NCI-H524 treated with DMSO at 0.1 percent for 48 hours (cell line): ENCODE measurements at places on chromosomes 3 and 15.

DNA sequence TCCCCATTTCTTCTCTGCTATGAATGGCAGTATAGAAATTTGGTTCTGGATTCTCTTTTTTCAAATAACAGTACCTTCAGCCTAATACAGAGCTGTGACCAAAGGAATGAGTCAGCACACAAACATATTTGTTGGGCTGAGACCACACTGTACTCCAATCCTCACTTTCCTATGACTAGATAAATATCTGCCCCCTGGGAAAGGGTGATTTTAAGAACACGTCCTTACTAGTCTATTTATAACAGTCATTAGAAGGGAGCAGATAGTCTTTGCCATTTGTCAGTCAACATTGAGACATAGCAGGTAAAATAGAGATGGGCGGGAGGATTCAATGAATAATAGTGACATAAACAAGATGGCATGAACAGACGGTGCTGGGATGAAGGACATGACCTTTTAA, 461.3 kb downstream of the MCTP2 start:
- no peak for DNase-seq

DNA sequence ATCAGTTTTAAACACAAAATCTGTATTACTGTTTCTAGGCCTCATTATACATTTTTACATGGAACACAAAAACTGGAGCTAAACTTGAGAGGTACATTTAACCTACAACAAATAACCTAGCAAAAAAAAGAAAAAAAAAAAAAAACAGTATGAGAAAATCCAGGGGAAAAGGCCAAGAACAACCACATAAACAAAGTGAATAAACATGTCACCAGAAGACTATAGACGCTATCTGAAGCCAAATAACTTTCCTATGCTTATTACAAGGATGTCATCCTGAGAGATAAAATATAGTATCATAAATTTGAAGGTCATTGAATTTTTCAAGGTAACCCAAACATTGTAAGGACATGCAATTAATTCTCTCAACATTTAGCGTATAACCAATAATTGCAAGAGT, 911.6 kb downstream of the ROBO1 start:
- no peak for DNase-seq

DNA sequence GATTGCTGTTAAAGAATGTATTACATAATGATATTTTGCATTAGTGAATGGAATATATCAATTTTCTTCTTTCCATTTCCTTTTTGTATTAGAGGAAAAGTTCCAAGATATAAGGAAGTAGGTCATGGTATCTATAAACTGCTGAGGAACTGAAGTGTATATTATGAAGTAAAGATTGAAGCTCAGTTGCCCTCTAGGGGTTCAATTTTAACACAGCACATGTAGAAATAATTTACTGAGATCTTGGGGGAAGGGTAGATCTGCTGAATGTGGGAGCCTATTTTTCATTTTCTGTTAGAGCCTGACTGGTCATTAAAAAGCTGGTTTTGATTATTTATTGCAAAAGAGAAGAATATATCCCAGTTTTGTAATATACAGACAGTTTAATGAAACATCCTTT, 45.2 kb downstream of the CMC1 start:
- DNase-seq: peak; percentile 1

GRCh38 chr3:33904730-33905129, 106.3 kb downstream of the PDCD6IP start:
- no peak for DNase-seq

GRCh38 chr15:65323071-65323511, 18.6 kb downstream of the RNU5B-1 start:
- peak; percentile 84 for DNase-seq

GRCh38 chr15:42491539-42492225, 741 bp upstream of the ZNF106 start:
- no peak for DNase-seq

DNA sequence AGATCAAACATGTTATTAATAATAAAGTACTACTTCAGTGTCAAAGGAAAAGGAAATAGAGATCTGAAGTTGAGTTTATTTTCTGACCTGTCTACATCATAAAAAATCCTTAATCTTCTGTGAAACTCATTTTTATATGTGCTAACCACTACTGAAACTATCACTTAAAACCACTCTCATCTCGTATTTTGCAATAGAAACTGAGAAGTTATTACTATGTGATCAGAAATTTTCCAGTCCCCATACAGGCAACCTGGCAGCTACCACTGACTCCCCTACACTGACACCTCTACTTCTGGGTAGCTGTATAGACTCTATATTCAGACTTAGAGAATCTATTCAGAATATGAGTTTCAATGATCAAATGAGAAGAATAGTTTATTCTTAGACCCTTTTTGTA, 8.3 kb downstream of the HDGFL3 start:
- no peak for DNase-seq

- no peak for DNase-seq
These were observed 993 bp upstream of the ISL2 start for GRCh38 chr15:76335307-76336253.

DNA sequence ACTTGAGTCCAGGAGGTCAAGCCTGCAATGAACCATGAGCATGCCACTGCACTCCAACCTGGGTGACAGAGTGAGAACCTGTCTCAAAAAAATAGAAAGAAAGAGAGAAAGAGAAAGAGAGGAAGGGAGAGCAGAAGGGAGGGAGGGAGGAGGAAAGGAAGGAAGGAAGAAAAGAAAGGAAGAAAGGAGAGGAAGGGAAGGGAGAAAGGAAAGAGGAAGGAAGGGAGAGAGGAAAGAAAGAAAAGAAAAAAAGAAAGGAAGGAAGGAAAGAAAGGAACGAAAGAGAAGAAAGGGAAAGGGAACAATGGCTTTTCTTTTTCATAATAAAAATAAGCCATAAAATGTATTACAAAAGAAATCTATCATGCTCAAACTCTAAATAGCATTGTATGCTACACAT, 116.9 kb downstream of the ZNF385D start:
- DNase-seq: no peak

GRCh38 chr15:55118344-55118870, 78.3 kb downstream of the RSL24D1 start:
- DNase-seq: no peak

DNA sequence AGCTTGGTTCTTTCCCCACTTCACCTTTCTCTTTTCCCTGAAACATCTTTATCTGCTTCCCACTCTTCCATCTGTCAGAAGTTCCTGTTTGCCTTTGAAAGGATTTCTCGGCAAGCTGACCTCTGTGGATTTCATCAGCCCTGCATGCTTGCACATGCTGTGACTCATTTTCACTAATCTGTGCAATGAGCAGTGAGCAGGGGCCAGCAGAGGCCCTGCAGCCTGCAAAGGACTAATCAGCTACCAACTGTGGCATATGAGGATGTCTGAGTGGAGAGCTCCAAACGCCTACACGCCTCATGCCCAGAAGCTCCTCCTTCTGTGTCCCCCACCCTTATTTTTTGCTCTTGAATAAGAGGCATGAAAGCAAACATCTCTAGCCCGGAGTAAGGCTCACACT, 333.0 kb upstream of the SEMA6D start:
- DNase-seq: peak; percentile 63

DNA sequence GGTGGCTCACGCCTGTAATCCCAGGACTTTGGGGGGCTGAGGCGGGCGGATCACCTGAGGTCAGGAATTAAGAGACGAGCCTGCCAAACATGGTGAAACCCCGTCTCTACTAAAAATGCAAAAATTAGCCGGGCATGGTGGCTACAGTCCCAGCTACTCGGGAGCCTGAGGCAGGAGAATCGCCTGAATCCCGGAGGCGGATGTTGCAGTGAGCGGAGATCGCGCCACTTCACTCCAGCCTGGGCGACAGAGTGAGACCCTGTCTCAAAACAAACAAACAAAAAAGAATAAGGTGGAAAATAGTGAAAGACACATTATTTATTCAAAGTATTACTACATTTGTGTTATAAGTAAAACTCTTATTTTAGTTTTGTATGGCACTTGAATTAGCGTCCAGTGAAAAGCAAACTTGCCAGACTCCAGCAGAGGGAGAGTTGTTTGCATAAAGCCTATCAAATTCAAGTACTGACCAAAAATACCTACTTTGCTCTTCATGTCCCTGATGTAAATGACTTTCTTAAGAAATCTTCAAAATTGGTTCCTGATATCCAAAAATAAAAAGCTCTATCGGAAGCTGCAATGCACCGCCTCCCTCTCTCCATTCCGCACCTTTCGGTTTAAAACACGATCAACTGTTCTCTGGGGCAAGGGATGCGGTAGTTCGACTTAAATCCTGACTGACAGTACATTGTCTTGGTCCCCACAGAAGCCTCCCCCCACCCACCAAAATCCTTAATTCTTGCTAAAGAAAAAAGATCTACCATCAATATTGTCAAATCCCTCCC, 1.2 kb downstream of the TRPM7 start:
- no peak for DNase-seq

GRCh38 chr3:37126856-37127255, 47.5 kb downstream of the LRRFIP2 start:
- no peak for DNase-seq

DNA sequence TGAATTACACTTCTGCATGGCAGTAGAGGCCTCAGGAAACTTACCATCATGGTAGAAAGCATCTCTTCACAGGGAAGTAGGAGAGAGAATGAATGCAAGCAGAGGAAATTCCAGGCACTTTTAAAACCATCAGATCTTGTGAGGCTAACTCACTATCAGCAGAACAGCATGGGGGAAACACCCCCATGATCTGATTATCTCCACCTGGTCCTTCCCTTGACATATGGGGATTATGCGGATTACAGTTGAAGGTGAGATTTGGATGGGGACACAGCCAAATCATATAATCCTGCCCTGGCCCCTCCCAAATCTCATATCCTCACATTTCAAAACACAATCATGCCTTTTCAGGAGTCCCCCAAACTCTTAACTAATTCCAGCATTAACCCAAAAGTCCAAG, 691.1 kb downstream of the SI start:
- DNase-seq: peak; percentile 84

DNA sequence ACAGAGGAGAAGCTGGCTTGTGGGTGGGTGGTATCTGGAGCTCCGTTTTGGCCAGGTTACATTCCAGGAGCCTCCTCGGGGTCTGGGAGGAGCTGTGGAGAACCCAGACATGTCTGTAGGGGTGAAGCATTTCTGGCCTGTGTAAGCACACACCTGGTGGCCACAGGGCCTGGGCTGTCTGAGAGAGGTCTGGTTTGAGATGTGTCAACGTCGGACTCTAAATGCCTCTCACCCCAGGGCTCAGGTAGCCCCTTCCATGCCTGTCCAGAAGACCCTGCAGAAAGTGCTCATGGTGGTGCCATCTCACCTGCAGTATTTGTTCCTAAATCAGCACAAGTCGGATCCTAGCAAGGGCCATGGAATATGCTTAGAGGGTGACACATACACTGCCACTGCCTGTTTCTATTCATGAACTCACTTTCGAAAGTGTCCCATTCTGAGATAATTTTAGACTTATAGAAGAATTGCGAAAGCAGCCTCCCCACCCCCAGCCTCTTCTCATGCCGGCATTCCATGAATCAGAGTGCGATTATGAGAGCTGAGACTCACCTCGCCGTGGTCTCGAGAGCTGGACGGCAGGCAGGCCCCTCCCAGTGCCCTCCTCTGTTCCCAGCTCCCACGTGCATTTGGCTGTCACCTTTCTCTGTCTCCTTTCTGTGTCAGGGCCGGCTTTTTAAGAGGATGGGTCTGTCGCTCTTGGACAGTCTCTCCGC, 63.7 kb downstream of the KLF15 start:
- DNase-seq: no peak

DNA sequence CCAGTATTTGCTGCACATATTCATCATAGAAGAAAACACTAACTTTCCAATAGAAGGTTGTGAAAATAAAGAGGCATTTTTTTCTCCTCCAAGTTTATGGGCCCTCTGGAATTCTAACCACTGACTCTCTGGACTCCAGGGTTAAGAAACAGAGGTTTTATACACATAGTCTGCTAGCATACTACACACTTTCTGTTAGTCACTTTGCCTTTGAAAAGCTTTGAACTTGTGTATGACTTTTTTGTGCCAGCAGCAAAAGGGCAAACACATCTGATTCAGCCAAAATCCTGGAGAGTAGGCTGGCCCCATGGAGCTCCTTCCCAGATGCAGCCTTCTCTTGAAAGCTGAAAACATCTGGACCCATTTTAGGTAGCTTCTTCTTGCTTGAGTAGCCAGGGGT, 6.2 kb downstream of the ZIC4 start:
- DNase-seq: no peak

GRCh38 chr3:129122412-129123011, 908 bp upstream of the RAB43 start:
- no peak for DNase-seq

- no peak for DNase-seq
These were observed 92.3 kb downstream of the MAGI1 start for GRCh38 chr3:65946438-65946837.

DNA sequence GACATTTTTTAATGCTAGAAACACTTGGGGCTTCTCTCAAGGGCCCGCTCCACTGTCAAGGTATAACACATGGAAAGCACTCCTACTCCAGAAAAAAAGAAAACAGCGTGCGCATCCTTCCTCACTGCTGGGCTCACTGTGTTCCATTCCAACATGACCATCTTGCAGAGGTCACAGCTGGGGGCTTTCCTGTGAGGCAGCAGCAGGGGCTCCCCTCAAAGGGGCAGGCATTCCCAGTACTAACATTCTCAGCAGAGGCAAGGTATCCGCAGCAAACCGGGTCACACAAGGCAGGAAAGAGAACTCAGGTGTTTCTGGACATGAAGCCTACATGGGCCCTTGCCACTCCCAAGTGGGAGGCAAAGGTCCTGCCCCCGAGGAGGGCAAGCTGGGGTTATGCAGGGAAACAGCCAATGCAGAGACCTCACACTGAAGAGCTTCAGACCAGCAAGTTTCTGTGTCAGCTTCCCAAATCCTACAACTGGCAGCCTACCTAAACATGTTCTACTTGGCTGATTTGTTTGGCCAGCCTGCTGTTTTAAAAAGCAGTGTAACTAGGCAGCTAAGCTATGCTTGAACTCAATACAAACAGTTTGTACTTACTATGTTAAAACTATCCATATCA, 6.4 kb downstream of the BDH1 start:
- DNase-seq: no peak

GRCh38 chr3:100463646-100464155, 28.7 kb upstream of the TMEM45A start:
- DNase-seq: no peak

GRCh38 chr3:143134471-143134870, 14.9 kb downstream of the CHST2 start:
- DNase-seq: no peak

DNA sequence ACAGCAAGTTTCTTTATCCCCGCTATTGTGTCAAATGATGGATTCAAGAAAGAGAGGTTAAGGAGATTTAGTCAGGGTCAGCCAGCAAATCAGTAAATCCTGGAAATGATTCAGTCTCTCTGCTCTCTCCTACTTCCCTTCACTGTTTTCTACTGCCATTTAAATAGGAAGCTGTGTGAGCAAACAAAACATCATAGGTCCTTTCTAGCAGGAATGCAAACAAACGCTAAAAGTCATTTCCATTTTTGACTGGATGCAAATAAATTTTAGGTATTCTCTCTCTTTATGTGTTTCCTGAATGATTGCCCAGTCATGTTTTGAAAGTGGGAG, 299.4 kb upstream of the RORA start:
- no peak for DNase-seq

DNA sequence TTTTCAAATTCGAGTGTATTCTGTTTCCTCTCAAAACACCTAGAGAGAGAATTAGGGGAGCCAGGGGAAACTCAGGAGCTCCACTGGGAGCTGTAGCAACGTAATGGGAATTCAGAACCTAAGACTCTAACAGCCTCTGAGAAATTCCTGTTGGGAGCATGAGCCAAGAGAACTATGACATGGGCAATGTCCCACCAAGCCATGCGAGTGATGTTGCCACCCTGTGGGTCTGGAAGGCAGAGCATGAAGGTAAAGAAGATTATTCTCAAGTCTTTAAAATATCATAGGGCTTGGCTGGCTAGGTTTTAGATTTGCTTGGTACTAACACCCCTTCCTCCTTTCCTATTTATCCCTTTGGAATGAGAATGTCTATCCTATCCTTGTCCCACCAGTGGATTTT, 392.6 kb upstream of the ADAMTS9 start:
- DNase-seq: no peak
